Vagina (tissue), 2 donors: ENCODE measurements at places on chromosomes 5 and 9. TPM values are rescaled to one million over a fixed set of nuclear protein-coding genes. Genes with fewer than 3 reads are reported as not detected.
A peak's percentile ranks its signal among the peaks of the same experiment; 100 is the strongest.

The SLC36A2 gene
- total RNA-seq: not detected

The STPG3 gene
- not detected for total RNA-seq

The ARID3C gene
- total RNA-seq: not detected

GRCh38 chr5:177404641-177405179 is 4.2 kb upstream of the PFN3 start:
- H3K36me3 ChIP-seq: no peaks in the 10 kb centered on the region
- H3K27ac ChIP-seq: peak overlapping the region; percentile 60
- peaks cover 17% of the 10 kb centered on the region for H3K27me3 ChIP-seq

DNA sequence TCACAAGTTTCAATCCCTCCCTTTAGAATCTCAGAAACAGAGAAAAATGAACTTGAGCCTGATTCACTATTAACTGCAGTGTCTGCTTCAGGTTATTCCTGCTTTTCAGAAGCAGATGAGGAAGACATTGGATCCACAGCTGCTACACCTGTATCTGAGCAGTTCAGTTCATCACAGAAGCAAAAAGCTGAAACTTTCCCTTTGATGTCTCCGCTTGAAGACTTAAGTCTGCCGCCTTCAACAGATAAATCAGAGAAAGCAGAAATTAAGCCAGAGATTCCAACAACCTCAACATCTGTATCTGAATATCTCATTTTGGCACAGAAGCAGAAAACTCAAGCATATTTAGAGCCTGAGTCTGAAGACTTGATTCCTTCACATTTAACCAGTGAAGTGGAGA is 42.1 kb downstream of the CMYA5 start:
- H3K27me3 ChIP-seq: no peaks in the 10 kb centered on the region
- no peak overlapping the region for H3K27ac ChIP-seq
- no peak for DNase-seq
- H3K4me1 ChIP-seq: no peaks in the 10 kb centered on the region
